ENCODE measurements at places on chromosomes 3 and 15. TPM values are rescaled to one million over a fixed set of nuclear protein-coding genes. Genes with fewer than 3 reads are reported as not detected.

DNA sequence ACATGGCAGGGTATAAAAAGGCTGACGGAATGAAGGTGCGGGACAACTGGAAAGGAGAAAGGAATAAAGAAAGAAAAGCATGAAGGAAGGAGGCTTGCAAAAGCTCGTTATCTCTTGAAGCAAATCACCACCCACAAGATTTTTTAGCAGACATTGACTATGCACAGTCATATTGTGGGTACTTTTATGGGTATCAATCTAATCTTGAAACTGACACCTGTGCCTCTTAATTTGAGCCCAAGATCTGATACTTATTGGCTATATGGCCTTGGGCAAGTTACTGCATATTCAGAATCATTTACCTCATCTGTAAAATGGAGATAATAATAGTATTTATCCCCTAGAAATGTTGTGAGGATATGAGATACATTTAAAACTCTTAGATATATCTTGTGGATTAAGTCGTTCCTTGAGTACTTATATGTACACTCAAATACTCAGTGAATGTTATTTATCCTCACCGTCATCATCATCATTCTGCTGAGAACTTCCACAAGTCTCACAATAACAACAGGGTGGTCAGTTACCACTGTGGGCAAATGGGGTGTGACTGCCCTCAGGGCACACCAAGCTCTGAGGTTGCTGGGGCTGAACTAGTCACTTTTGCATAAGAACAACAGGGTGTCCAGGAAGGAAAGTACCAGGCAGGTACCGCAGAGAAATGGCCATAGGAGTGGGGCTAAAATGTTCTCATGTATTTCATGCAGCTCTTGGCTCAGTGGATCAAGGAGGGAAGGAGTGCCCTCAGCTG, 266.1 kb downstream of the SLC9A9 start:
- no peaks in the 10 kb centered on the region for H3K36me3 ChIP-seq
- no peaks in the 10 kb centered on the region for H3K27me3 ChIP-seq
- H3K4me3 ChIP-seq, result no peak overlapping the region

DNA sequence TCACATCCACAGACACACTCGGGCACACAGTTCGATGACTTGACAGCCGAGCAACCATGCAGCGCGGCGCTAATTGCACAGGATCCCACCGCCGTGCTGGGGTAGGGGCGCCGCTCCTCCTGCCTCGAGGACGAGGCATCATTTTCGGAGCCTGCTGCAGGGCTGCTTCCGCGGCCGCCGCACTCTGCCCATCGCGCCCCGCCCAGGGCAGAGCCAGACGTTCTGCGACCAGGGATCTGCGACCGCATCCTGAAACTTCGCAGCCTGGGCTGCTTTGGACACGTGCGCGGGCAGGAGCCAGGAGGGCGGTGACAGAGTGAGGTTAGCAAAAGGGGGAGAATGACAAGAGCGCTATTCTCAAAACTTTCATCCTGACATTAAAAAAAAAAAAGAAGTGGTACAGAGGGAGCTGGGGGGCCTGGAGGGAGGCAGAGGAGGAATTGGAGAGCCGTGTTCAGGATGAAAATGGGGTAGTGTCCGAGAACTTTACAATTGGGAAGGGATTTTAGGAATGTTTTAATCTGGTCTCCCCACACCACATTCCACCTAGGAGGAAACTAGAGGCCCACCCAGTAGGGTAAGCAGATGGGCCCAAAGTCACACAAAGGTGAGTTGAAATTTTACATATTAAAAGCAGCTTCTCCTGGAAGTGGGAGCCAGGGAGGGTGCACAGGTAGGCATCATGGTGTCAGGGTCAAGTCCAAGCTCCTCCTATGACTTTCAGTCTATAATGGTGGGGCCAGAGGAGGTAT, 15.9 kb downstream of the IGDCC3 start:
- no peak for DNase-seq
- no peak overlapping the region for H3K27ac ChIP-seq
- H3K36me3 ChIP-seq, result no peaks in the 10 kb centered on the region
- no peak overlapping the region for H3K4me3 ChIP-seq

GRCh38 chr3:133945381-133946095, 49.9 kb upstream of the RAB6B start:
- DNase-seq, result no peak
- no peaks in the 10 kb centered on the region for H3K27me3 ChIP-seq
- peak overlapping the region; percentile 35 for H3K27ac ChIP-seq
- H3K4me1 ChIP-seq, result peaks cover 37% of the 10 kb centered on the region

ZNF639 gene
- 29.3 TPM for polyA plus RNA-seq

TF gene
- 401 TPM for polyA plus RNA-seq

DNAH1 gene
- 4.2 TPM for polyA plus RNA-seq
